A549 (cell line): ENCODE measurements at places on chromosomes 1 and 21.

DNA sequence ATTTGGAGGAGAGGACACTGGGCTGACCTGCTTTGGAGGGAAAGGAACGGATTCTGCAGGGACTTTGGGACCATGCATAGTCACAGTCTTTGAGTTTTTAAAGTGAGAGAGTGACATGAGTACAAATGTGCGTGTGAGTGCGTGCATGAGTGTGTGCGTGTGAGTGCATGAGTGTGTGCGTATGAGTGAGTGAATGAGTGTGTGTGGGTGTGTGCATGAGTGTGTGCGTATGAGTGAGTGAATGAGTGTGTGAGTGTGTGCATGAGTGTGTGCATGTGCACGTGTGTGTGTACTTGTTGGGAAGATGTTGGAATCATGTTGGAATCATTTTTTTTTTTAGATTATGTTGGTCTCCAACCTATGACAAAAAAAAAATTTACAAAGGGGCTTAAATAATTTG is 70.5 kb downstream of the PAX7 start:
- no peak for DNase-seq

- DNase-seq, result no peak
Measured at GRCh38 chr1:51345300-51345687, 14.9 kb upstream of the TTC39A start.

DNA sequence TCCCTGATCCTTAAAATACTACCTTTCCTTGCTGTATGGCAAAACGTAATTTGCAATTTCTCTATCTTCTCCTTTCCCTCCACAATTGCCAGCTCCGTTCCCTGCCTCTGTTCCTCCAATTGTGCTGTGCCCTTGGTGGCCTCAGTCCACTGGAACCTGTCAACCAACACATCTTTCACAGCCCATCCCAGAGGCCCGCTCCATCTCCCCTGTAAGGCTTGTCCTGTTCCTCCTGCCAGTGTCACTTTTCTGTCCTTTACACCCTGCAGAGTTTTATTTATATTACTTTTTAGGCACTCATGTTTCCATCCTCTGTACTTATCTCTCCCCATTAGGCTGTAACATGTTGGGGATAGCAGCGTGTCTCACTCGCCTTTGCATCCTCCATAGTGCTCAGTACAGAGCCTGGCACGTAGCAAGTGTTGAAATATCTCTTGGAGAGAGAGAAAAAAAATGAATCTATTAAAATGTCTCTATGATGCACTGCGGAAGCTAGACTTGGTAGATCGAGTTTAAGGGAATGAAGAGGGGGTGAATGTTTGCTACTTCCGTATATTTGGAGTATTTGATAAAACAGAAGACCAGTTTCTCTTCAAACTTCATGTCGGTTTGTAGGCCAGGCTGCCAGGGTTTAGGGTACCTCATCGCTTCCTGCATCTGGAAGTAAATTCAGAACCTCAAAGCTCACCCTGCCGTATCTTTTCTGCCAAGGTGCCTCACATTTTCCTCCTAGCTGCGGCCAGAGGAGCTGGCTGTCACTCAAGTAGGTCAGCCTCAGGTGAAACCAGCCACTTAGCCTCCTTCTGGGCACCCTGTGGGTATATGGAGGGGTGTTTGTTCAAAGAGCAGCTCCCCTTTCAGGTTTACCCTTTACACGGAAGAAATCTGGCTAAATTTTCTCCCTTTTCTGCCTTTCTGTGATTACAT is 303.8 kb downstream of the TM2D1 start:
- DNase-seq, result no peak

- DNase-seq, result no peak
Measured at GRCh38 chr1:214002060-214002459, 14.3 kb downstream of the PROX1 start.

GRCh38 chr1:51287966-51288365 is 42.4 kb downstream of the TTC39A start:
- DNase-seq, result no peak

GRCh38 chr21:37579356-37579755 is 212.8 kb downstream of the DYRK1A start:
- DNase-seq, result no peak

GRCh38 chr21:45590246-45590725 is 48.0 kb upstream of the SLC19A1 start:
- DNase-seq, result peak; percentile 41

DNA sequence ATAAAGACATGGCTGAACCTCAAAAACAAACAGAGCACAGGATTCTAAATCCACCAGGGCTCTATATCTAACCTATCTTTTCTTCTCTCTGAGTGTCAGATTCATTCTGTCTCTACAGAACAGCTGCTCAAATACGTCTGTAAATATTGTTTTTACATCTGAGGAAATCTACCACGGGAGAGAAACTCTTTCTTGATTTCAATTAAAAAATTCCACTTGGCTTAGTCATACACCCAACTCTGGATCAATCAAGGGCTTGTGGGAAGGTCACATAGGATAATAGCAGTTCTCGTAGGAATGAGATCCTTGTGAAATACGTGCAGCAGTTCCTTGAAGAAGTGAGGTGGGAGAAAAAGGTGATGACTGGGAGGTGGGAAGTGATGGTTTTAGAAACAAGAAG is 1355.7 kb upstream of the ADGRL2 start:
- no peak for DNase-seq

DNA sequence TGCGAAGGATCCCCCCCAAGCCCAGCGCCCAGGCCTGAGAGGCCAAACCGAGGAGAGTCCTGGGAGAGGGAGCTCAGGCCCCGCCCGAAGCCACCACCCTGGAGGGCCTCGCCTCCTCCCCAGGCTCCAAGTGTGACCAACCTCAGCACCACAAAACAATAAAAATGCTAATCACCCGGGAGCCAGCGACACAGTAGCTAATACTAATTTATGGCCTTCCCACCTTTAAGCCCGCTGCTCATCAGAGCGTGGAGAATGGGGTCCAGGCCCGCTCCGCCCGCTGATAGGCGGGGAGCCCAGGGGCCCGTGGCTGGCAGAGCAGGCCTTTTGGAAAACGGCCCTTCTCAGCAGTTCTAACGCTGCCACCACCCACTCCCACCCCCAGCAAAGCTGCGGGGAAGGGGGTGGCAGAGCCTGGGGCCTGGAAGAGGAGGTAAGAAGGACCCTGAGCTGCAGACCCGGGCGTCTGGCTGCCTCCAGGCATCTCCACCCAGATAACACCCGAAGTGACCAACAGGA is 20.4 kb upstream of the TAS1R2 start:
- no peak for DNase-seq

- DNase-seq, result no peak
Measured at GRCh38 chr1:184114818-184115398, 63.4 kb downstream of the TSEN15 start.

- peak; percentile 74 for DNase-seq
Measured at GRCh38 chr21:38303300-38303699, 46.5 kb downstream of the KCNJ15 start.

DNA sequence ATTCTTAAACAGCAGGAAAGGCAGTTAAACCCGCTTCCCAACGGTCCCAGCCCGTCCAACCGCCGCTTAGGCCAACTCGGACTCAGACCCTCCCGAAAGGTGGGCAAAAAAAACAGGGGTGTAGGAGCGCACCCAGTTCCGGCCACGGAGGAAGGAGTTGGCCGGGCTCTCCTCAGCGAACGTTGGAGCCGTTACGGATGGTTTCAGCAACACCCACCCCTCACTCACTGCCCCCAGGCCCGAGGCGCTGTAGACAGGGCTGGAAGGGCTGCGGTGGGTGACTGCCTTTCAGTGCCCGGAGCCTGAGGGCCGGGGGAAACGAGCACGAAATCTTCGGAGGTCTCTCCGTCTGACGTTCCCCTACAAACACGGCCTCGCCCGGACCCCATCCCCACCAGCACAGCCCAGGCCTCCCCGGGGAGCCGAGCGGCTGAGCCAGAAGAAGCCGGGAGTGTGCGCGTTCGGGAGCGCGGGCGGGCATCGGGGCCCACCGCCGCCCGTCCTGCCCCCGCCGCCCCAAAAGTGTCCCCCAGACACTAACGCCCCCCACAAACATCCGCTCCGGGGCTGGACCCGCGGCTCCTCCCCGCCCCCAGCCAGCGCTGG is 1.3 kb downstream of the KDM5B start:
- no peak for DNase-seq

- DNase-seq, result peak; percentile 51
Measured at GRCh38 chr21:32412162-32413014, at the start of gene EVA1C. Gene EVA1C, plus strand, starts transcription at chr21:32412706. Its CDS starts 148 bp downstream, at chr21:32412854.

DNA sequence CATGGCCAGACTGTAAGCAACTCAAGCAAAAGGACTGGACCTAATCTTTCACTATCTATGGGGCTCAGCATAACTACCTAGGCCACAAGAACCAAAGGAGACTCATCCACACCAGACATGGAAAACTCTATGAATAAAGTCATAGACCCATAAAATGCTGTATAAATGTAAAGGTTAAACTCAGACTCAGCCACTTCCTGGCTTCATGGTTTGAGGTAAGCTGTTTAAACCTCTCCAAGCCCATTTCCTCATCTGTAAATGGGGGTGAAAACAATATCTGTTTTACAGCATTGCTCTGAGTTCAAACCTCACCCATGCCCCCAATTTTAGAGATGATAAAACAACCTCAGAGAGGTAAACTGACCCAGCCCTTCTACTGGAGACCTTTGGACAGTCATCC is 4.0 kb upstream of the SMIM12 start:
- no peak for DNase-seq

- no peak for DNase-seq
Measured at GRCh38 chr1:92125204-92125603, 45.1 kb downstream of the BTBD8 start.

GRCh38 chr1:174039027-174039426 is 16.9 kb upstream of the RC3H1 start:
- DNase-seq, result no peak

- no peak for DNase-seq
Measured at GRCh38 chr1:87103074-87103473, 188.6 kb downstream of the HS2ST1 start.

- DNase-seq, result no peak
Measured at GRCh38 chr1:222452031-222452430, 95.9 kb downstream of the HHIPL2 start.

GRCh38 chr1:70979881-70980280 is 67.7 kb downstream of the PTGER3 start:
- DNase-seq, result no peak

- no peak for DNase-seq
Measured at GRCh38 chr1:246169019-246169418, 338.1 kb downstream of the SMYD3 start.

GRCh38 chr1:96782856-96783255 is 61.3 kb downstream of the PTBP2 start:
- no peak for DNase-seq
